ENCODE measurements at places on chromosomes 6 and 20.

DNA sequence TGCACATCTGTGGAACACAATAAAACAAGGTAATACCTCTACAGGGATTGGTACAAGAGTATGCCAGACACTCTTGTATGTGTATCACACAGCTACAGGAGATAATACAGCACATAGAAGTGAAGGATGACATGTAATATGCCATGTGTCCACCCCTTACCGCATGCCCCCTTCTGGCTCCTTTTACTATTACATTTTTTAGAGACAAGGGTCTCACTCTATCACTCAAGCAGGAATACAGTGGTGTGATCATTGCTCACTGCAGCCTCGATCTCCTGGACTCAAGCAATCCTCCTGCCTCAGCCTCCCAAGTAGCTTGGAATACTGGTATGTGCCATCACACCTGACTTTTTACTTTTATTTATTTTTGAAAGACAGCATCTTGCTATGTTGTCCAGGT, 4.2 kb upstream of the NCR3 start:
- no peak for DNase-seq

- no peak for DNase-seq
Measured at GRCh38 chr6:28734443-28734959, 189.3 kb downstream of the TRIM27 start.

DNA sequence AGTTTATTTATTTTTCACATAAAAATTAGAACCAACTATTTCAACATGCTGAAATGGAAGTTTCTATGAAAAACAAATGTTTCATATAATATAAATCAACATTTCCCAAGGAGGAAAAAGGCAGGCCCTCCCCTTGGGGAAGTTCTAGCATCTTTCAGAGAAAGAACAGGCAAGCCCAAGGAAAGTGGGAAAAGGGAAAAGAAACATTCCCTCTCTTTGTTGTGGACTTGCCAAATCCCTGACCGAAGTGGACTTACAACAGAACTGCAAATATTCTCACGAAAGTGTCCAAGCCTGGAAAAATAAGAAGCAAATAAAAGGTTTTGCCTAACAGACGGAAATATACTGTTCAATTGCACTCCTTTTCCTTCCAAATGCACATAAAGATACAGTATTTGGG, 214.4 kb downstream of the ATXN1 start:
- DNase-seq: no peak

GRCh38 chr6:129867403-129867802, 6.3 kb upstream of the TMEM244 start:
- DNase-seq: no peak

- DNase-seq: no peak
Measured at GRCh38 chr6:13810688-13811446, 3.5 kb downstream of the MCUR1 start.
